HCT116 (cell line): ENCODE measurements at places on chromosomes 6 and 20. TPM values are rescaled to one million over a fixed set of nuclear protein-coding genes. Genes with fewer than 3 reads are reported as not detected.

- H3K27me3 ChIP-seq, result no peaks in the 10 kb centered on the region
- peaks cover 13% of the 10 kb centered on the region; the same call in 1 of the 2 replicates for H3K4me1 ChIP-seq
- no peak overlapping the region for H3K27ac ChIP-seq
- no peaks in the 10 kb centered on the region for H3K36me3 ChIP-seq
Measured at GRCh38 chr20:64100566-64100888, 6.8 kb downstream of the NPBWR2 start.

DNA sequence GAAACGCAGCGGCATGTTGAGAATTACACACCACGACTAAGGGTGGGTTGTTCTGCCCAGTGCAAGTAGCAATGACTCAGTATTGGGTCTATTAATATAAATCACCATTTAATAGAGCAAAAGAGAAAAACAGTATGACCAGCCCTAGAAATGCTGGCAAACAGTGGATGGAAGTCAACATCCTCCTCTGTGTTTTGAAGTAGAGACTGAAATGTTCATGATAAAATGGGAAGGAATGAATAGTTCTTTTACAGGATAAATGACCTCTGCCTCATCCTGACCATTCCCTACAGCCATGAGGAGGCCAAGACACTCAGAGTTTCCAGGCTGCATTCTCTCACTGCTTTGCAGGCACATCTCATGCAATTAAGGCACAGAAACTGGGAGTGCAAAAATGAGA is 111.8 kb downstream of the PSMB1 start:
- H3K27ac ChIP-seq, result no peak overlapping the region
- H3K36me3 ChIP-seq, result no peaks in the 10 kb centered on the region
- H3K27me3 ChIP-seq, result no peaks in the 10 kb centered on the region

DNA sequence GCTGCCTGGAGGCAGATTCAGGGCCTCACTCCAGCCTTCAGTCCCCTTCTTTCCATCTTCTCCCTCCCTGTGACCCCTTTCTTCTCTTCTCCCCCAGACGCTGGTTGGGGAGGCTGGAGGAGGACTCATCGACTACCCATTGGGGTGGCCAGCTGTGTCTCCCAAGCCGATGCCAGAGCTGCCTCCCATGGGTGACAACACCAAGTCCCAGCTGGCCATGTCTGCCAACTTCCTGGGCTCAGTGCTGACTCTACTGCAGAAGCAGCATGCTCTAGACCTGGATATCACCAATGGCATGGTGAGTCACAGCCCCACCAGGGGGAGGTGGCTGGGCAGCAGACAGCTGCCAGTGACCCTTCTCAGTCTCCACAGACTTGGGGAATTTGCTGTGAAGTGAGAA is 12.9 kb downstream of the BPIFB4 start:
- H3K27ac ChIP-seq, result no peak overlapping the region
- H3K4me1 ChIP-seq, result no peaks in the 10 kb centered on the region
- no peaks in the 10 kb centered on the region for H3K36me3 ChIP-seq
- no peak for DNase-seq

- no peak for DNase-seq
- peaks cover 48% of the 10 kb centered on the region for H3K4me1 ChIP-seq
- H3K36me3 ChIP-seq, result no peaks in the 10 kb centered on the region
Measured at GRCh38 chr6:157838718-157839430, 15.8 kb downstream of the SNX9 start.

Gene GJA10
- total RNA-seq, result not detected

Gene ZKSCAN8
- total RNA-seq, result 20.7 TPM
